MCF 10A (cell line): ENCODE measurements at places on chromosomes 13 and 19. TPM values are rescaled to one million over a fixed set of nuclear protein-coding genes. Genes with fewer than 3 reads are reported as not detected.

Gene CEACAM1
- 0.32 and 0.56 TPM in 2 replicates for total RNA-seq

Gene CD177
- total RNA-seq: 0.26 and 0.96 TPM in 2 replicates

Gene ZNF726
- 0.79 and 1.0 TPM in 2 replicates for total RNA-seq

Gene KLF1
- not detected in 2 replicates for total RNA-seq

GRCh38 chr19:10111405-10111811 is at the start of gene P2RY11:
Gene P2RY11, plus strand, starts transcription at chr19:10111693. Its CDS starts 29 bp downstream, at chr19:10111722.
- DNase-seq: no peak

DNA sequence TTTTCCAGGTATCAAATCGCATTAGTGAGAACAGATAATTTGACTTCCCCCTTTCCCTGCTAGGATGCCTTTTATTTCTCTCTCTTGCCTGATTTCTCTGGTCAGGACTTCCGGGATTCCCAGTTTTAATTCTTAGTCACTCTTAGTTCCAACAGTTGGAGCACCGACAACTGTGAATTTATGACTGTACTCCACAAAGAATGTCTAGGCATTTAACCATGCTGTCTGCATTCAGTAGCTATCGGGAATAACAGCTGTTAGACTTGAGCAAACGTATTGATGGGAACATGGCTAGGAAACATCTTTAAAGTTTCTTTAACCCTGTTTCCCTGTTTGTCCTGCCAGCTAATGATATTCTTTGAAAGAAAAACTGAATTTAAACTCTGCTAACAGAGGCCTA is 14.1 kb upstream of the SPACA7 start:
- no peak for DNase-seq

- no peak for DNase-seq
Measured at GRCh38 chr13:76929851-76930374, 18.4 kb upstream of the ACOD1 start.

- DNase-seq: no peak
Measured at GRCh38 chr13:79393564-79394249, 12.3 kb downstream of the RBM26 start.

DNA sequence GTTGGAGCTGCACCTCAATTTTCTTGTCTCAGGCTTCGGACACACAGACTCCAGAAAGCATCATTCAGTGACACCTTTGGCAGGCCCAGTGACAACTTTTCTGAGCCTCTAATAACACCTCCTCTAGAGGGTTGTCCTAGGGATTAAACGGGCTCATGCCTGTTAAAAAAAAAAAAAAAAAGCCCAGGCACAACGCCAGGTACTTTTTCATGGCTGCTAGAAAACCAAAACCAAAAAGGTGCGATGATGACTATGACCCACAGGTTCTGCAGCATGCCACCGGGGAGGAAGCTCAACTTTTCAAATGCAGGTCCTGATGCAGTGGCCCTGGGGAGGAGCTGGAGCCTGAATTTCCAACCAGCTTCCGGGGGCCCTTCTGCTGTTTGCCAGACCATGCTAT is 184.2 kb downstream of the ABCC4 start:
- DNase-seq: peak; percentile 50

- peak; percentile 99 for DNase-seq
Measured at GRCh38 chr19:3573858-3574637, 1.3 kb downstream of the HMG20B start.
